ENCODE measurements at places on chromosomes 12 and 14.

GRCh38 chr14:68164711-68165113 is 345.1 kb downstream of the RAD51B start:
- DNase-seq = no peak

- DNase-seq = no peak
Observed at GRCh38 chr12:86234316-86234855, 21.8 kb downstream of the MGAT4C start.

DNA sequence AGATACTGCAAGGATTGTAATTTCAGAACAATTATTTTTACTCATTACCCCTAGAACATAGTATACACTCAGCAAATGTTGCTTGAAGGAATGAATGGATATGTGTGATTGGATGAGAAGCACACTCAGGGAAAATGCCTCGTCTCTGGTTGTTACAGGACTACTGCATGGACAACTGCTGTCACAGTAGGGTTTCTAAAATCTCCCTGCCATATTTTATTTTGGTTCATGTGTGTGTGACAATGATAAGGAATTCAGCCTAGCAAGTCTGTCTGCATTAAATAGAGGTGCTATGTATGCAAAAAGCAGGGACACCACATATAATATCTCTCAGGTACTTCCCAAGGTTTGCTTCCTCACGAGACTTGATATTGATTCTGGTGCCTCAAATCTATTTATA is 1.4 kb downstream of the PTPRR start:
- no peak for DNase-seq

- no peak for DNase-seq
Observed at GRCh38 chr12:14981049-14981448, 8.2 kb downstream of the PDE6H start.

- peak; percentile 26 for DNase-seq
Observed at GRCh38 chr14:50714450-50715073, 46.5 kb upstream of the SAV1 start.

DNA sequence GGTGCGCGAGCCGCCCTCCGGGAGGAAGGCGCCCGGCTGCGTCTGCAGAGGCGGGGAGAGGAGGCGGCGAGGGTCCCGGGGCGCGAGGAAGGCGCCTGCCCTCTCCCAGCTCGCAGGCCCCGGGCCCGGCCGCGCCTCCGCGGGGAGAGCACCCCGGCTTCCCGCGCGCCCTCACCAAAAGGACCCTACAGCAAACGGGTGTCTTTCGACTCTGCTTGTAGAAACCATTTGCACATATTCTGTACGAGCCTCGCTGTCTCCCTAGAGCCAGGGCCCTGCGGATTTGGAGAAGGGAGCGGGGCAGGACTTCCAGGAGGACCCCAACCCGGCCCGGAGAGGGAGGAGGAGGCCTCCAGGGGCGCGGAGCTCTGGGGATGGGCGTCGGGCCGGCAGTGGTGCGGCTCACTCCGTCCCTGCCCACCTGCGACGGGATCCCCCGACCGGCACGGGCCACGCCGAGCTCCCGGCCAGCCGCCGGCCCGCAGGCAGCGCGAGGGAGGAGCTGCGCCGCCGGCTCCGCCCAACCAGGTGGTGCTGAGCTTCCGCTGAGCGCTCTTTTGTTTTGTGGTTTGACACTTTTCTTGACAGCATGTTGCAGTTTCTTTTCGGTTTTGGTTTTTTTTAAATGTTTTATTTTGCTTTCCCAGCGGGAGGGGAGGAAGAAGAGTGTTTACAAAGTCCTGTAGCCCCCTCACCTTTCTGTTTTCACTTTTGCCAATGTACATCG is 103.3 kb upstream of the FKBP4 start:
- no peak for DNase-seq

GRCh38 chr12:4810219-4810671 is 90.0 kb downstream of the GALNT8 start:
- DNase-seq = no peak

DNA sequence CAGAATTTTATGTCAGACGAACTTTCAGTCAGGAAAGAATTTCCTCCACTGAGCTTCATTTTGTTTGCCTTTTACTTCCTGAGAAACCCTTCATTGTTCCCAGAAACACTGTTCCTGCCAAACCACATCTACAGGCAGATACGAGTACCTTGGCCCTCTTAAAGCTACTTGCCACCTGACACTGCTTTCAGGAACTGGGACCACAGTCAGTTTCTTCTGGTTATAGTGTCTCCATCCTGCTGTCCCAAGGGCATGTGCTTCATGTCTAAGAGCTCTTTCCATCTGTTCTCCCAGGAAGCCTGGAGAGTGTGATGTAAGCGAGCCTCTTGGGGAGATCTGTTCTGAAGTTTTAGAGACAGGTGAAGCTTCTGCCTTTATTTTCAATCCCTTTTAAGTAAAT is 161.7 kb upstream of the PLEKHA5 start:
- no peak for DNase-seq

- DNase-seq = no peak
Observed at GRCh38 chr12:112879191-112879705, 27.5 kb upstream of the OAS1 start.

DNA sequence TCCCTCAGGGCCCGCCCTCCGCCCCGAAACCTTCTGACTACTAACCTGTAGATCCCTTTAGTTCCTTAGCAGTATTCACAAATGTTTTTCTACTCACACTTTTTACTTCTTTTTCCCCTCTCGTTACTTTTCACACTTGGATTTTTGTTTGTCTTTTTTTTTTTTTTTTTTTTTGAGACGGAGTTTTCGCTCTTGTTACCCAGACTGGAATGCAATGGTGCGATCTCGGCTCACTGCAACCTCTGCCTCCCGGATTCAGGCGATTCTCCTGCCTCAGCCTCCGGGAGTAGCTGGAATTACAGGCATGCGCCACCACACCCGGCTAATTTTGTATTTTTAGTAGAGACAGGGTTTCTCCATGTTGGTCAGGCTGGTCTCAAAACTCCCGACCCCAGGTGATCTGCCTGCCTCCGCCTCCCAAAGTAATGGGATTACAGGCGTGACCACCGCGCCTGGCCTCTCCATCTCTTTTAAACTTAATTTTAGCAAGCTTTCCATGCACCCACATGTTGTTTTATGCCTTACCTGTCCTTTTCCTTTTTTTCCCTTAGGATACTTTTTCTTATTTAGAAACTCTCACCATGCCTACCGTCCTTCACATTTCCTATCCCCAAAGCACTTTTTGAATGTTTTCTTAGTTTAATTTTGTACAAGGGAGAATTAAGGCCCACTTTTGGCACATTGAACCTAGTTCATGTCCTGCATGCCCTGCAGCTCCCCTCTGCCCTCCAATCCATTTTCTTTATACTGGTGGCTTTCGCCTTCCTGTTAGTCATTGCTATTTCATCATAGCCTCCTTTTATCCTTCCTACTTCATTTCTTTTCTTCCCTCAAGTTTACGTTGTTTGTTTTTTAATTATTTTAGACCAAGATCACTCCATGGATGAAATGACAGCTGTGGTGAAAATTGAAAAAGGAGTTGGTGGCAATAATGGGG is 1.1 kb downstream of the SP1 start:
- peak; percentile 53 for DNase-seq

DNA sequence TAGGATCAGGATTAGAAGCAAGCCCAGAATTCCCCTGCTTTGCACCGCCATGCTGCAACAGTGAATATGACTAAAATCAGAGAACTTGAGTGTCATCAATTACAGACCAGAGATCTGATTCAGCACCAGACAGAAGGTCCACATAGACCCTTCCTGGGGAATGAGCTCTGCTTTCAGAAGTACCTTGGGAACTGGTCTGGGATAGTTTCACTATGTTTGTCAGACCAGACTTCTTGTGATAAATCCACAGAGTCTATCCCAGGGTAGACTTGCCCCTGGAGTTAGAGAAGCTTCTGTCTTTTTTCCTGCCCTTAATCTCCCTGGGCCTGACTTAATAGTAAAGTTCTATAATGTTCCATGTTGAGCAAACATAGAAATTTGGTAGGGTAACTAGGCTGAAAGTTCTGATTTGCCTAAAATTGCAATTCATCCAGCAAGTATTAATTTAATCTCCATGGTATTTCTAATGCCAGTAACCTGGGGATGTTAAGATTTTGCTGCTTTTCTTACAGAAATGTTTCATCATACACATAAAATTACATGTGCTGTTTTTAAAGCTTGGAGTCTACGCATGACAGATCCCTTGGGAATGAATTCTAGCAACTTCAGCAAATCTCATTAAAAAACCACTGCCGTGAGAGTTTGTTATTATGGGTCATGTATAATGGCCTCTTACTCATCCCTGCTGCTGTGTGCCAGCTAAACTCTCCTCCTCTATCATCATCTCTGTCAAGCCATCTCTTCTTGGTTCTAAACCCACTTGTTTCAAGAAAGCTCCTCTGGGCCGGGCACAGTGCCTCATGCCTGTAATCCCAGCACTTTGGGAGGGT is 61.3 kb upstream of the METAP2 start:
- peak; percentile 98 for DNase-seq
